ENCODE measurements at places on chromosomes 2 and 18.

DNA sequence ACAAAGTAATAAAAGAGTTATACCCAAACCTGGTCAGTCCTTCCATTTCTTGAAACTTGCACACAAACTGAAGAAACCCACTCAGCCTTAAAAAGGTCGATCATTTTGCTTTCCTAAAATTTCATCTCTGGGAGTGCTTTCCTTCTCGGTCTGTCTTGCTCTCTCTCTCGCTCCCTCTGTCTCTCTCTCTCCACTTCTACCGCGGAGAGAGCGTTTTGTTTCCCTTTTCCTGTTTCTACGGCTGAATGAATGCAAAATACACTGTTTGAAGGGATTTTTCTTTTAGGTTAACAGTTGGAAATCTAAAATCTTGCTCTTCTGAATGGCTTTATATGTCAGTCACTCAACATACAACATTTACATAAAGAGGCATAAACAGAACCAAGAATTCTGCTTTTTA is 424.2 kb downstream of the TGIF1 start:
- DNase-seq = no peak

DNA sequence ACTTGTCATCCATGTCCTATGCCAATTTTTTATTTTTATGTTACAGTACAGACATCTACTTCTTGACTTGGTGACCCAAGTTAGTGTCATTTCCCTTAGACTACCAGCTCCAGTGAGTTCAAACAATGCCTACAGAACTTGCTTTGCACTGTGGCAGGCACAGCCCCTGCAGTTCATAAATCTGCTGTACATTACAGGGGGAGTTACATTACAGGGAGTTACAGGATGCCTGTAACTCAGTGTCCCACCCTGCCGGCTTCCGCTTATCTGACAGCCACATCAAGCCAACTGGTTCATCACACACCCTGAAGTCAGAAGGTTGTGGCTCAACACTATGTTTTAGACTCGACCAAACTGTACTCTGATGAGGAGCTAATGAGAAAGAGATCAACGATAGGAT is 7.8 kb upstream of the NPAS2 start:
- no peak for DNase-seq

- DNase-seq = peak; percentile 62
Observed at GRCh38 chr2:152523091-152523490, 188.1 kb downstream of the FMNL2 start.

GRCh38 chr2:65103013-65103715 is 26.7 kb downstream of the RAB1A start:
- DNase-seq = peak; percentile 78

GRCh38 chr2:222521099-222521498 is 96.8 kb downstream of the SGPP2 start:
- no peak for DNase-seq

DNA sequence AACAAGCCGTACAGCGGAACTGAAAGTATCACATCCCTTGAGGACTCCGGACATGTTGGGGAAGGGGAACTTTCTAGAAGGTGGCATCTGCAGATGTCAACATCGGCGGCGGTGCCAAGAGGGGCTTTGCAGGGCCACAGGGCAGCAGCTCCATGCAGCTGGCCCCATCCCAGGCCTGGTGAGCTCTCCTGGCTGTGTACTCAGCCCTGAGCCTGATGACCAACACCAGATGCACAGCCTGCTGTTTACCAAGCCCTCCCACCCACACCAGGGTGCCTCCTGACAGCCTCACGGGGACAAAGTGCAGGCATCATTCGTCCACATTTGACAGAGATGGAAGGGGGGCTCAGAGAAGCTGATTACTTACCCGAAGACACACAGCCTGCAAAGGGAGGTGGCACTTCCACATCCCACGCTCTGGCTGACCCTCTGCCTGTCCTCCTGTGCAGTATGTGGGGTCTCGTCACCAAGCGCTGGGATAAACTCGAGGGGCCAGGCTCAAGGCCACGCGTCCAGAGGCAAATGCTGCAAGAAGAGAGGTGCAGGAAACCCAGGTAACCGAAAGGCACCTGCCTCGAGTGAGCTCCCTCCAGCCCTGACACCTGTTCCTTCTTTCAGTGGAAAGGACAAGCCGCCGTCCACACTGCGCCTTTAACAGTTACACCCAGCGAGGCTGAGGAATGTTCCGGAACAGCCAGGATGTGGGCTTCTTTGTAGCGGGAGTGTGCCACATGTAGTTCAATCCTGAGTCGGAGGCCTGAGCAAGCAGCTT is 69.0 kb upstream of the ASAP2 start:
- no peak for DNase-seq

GRCh38 chr2:13021470-13021957 is 304.8 kb downstream of the TRIB2 start:
- DNase-seq = peak; percentile 67

DNA sequence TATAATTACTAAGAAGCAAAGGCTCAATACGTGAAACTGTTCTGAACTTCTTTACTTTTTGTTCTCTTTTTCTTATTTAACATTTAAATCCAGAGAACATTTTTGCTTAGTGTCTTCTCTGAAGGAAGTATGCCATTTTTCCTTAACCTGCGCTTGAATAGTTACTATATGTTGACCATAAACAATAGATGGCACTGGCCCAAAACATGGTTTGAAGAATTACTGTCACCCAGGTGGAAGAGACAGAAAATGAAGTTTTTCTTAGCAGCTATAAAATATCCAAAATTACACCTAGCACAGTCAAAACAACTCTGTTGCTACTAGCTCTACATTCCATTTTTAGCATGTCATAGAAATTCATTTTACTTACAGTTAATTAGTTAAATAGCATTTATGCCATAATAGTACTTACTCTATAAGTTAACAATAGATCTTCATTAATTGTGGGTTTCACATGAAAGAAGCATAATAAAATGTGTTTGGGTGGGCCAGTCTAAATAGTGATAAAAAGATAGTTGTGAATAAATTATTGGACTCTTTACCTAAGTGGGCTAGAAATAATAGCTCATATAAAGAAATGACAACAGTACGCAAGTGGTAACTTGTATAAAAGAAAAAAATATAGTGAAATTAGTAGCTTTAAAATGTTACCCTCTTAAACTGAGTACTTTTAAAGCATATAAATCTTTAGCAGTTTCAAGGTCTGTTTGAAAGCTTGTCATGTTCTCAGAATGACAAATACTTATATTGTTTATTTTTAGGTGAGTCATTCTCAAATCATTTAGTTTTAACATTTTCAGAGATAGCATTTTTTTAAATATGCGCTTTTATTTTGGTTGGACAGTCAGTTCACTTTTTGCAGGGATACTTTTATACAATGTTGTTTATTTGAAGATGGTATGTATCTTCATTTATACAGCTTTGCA is 3.7 kb downstream of the ETAA1 start:
- DNase-seq = peak; percentile 40

- DNase-seq = no peak
Observed at GRCh38 chr2:152867397-152867796, 149.0 kb downstream of the ARL6IP6 start.

- no peak for DNase-seq
Observed at GRCh38 chr18:36729197-36729596, 99.6 kb downstream of the TPGS2 start.

- DNase-seq = no peak
Observed at GRCh38 chr2:205387350-205388055, 294.8 kb upstream of the NRP2 start.

DNA sequence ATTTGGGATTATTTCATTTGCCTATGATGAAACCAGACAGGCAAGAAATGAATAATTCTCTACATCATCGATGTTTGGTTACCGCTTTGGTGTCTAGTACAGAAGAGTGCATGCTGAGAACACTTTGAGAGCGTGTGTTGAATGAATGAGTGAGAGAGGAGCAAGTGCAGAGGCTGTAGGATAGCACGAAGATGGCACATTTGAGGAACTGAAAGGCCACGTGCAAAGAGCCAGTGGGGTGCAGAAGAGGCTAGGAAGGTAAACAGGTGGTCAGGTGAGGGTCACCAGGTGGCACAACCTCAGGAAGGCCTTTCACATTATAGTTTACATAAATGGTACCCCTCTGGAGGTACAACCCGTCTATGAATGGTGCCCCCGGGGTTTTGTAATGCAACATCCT is 80.1 kb upstream of the SPHKAP start:
- no peak for DNase-seq

DNA sequence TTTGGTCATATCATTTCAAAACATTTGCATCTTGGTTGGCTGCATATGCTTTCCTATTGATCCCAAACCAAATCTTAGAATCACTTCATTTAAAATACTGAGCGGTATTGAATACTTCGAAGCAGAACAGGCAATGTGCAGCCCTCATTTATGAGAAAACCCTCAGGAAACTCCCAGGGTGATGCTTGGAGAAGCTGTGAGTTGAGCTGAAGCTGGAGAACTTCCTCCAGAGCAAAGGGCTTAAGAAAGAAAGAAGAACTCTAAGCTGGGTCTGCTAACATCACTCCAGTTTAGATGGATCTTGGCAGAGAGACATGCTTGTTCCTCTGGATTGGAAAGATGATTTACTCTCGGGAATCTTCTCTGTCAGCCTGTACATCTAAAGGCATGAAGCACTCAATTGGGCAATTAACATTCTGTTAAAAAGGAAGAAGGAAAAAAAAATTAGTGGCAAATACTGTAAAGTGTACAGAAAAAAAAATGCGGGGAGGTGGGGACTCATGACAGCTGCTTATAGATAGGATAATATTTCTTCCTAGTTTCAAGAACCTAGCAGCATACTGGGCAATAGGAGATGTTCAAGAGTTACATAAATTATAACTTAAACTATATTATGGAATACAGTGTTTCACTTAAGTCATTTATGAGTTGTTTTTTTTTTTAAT is 49.5 kb downstream of the ATIC start:
- DNase-seq = no peak

DNA sequence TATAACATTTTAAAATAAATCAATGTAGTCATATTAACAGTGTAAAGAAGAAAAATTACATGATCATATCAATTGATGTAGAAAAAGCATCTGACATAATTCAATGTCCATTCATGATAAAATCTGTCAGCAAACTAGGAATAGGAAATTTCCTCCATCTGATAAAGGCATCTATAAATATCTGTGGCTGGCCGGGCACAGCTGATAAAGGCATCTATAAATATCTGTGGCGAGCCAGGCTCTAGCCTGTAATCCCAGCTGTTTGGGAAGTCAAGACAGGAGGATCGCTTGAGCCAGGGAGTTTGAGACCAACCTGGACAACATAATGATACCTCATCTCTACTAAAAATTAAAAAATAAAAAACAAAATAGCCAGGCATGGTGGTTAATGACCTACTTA is 18.1 kb upstream of the RANBP2 start:
- DNase-seq = no peak

DNA sequence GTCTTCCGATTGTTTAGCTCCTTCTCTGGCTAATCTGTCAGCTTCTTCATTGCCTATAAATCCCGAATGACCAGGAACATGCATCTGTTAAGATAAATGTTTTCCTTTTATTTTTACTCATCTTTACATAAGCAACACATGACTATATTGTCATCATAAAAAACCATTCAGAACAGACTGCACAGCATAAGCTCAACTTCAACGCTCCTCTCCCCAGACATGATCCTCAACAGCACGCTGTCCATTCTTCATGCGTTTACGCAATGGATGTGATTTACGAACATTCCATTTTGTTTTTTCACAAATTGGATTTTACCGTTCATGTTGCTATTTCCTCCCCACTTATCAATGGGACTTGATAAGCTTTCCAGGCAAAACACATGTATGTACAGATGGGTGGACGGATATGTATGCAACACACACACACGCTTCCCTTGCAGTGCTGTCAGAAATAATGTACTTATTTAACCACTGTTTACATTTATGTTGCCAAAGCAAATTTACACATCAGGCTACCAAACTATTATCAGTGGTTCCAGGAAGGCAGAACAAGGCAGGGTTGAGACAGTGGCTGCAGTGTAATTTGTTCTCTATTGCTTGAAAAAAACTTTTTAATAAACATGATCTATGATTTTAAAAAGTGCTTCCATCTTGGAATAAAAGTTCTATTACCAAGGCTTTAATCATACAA is 12.2 kb downstream of the RNASEH1 start:
- no peak for DNase-seq

GRCh38 chr2:13806539-13806938 is 826.0 kb upstream of the LRATD1 start:
- no peak for DNase-seq

DNA sequence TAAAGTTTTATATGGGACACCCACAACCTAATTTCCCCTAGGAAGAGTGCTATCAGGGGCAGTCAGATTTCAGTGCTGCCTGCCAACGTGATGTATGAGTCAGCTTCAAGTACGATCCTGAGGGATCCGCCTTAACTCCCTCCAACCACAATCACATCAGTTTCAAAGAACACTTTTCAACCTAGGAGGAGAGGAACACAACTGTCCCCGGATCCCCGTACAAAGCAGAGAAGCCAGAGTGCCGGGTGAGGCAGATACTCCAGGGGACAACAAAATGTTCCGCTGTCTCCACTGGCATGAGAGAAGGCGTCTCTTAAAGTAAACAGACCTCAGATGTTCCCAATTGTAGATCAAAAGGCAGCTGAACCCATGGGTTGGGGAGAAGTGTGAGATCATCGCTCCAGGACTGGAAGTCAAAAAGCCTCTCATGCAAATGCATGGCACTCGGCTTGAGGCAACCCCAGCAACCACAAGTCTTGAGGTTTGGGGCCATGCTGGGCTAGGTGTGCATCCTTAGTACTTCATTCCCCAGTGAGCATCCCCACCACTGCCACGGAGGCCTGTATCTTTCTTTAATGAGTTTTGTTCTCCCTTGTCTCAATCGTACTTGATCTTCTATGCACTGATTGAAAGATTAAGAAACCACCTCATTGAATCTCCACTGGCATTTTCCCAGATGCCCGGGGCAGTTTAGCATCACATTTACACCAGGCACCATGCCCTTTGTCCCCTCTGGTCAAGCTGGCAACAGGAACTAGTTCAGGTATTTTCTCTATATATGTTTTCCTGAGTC is 91.0 kb upstream of the CCBE1 start:
- DNase-seq = peak; percentile 76

DNA sequence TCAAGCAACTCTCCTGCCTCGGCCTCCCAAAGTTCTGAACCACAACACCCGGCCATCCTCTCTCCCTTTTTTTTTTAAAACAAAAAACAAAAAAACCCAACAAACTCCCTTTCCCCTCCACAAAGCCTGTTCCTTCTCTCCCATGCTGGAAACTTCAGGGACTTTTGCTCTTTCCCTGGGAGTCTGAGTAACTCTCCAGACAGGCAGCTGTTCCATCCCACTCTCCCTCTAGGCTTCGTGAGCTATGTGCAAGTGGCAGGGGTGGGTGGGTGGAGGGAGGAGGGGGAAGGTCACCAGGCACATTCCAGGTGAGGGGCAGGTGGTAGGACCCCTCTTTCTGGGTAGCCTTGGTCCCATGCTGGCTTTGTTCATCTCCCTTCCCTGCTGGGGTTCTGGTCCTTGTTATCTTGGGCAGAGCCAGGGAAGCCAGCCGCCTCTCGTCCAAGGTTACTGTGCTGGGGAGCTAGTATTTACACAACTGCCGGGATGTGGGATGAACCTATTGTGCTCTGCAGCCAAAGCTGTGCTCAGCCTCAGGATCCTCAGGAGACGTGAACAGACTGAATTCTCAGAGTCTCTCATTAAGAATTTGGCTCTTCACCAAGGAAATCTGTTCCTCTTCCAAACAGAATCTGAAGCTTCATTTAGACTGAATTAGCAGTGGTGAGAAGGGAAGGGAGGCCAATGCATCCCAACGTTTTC is 106.9 kb downstream of the LIPG start:
- DNase-seq = peak; percentile 19

Data from fibroblast of skin of scalp (primary cell).